Fibroblast of skin of back (primary cell): ENCODE measurements at places on chromosomes 12 and 14.
A peak's percentile ranks its signal among the peaks of the same experiment; 100 is the strongest.

DNA sequence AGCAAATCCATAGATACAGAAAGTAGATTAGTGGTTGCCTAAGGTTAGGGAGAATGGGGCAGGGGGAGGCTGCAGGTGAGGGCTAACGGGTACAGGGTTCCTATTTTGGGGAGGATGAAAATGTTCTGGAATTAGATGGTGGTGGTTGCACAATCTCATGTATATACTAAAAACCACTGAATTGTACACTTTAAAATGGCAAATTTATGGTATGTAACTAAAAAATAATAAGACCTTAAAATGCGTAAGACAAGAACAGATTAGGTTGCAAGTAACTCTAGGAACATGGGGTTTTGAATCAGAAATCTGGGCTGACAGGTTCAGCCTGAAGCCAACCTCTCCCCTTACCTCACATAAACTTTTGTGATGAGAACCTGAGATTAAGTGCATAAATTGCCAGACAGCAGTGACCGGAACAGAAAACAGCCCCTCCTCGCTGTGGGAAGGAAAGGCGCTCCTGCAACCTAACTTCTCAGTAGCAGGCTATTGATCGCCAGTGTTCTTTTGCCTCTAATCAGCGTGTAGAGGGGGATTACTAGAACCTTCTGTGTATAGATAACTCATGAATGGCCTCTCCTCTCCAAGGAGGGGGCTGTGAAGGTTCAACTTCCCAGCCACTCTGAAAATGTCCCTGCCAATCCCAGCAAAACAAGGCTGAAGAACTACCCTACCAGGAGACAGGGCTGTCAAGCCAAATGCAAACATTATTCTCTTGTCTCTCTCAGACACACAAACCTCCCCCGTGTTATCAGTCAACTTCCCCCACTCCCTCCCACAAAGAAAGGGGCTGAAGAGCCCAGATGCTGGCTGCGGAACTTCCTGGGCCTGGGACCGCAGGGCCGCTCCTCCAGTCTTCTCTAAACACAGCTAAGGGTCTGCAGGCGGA is 1.9 kb downstream of the SSH1 start:
- DNase-seq = peak; percentile 45

GRCh38 chr14:58571769-58572472 is 65.8 kb upstream of the DACT1 start:
- DNase-seq = peak; percentile 71

DNA sequence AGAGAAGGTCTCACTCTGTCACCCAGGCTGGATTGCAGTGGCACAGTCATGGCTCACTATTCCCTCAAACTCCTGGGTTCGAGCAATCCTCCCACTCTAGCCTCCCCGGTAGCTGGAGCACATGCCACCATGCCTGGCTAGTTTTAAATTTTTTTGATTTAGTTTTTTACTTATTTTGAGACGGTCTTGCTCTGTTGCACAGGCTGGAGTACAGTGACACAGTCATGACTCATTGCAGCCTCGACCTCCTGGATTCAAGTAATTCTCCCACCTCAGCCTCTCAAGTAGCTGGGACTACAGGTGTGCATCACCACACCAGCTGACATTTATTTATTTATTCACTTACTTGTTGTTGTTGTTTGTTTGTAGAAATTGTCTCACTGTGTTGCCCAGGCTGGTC is 22.2 kb upstream of the DIP2B start:
- DNase-seq = no peak

DNA sequence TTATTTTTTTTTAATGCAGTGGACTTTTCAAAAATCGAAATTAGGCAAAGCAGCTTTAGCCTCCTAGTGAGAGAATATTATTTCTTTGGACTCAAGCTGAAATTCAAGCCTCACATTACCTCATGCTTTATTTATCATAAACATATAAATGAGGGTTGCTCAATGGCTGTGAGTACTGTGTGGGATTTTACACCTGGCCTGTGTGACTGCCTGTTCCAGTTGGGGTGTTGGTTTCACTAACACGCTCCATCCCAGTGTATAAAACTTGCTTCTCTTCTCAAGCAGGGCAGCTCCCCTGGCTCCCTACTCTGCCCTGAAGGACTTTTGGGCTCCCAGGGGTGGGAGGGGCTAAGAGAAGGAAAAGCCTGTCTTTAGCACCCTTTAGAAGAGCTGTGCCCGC is 15.0 kb downstream of the ANKLE2 start:
- no peak for DNase-seq

GRCh38 chr14:50766338-50766886 is 64.5 kb downstream of the NIN start:
- DNase-seq = peak; percentile 69

GRCh38 chr12:45570501-45570900 is 159.0 kb upstream of the ARID2 start:
- DNase-seq = no peak

GRCh38 chr12:94091624-94092023 is 56.8 kb upstream of the PLXNC1 start:
- no peak for DNase-seq

DNA sequence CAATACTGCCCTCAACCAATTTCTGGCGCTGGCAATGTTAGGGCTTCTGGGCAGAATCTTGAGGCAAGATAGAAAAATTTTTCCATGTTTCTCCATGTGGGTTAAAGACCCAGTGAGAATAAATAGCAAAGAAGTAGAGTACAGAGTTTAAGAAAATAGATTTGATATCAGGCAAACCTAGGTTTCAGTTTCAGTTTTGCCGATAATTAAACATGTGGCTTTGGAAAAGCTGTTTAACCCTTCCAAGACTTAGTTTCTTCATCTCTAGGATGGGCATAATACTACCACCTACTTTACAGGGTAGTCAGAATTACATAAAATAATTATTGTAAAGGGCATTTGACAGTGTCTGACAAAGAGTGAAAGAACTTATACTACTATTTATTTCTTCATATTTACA is 360.4 kb downstream of the PCNX1 start:
- DNase-seq = no peak

DNA sequence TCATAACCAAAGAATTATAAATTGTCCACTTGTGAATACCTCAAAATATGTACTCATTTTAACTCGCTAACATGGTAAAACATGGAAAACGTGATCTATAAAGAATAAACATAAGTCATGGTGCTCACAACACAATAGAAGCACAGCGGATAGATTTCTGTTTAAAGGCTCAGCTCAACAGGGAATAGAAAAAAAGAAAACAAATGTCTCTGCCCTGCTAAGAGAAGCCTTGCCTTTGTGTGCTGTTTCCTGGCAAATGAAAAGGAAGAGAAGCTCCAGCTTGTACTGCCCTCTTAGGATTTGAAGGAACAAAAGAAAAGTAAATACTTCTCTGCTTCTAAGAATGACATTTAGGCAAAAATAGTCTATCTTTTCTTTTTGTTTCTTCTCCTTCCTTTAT is 121.0 kb upstream of the KRR1 start:
- DNase-seq = peak; percentile 17

DNA sequence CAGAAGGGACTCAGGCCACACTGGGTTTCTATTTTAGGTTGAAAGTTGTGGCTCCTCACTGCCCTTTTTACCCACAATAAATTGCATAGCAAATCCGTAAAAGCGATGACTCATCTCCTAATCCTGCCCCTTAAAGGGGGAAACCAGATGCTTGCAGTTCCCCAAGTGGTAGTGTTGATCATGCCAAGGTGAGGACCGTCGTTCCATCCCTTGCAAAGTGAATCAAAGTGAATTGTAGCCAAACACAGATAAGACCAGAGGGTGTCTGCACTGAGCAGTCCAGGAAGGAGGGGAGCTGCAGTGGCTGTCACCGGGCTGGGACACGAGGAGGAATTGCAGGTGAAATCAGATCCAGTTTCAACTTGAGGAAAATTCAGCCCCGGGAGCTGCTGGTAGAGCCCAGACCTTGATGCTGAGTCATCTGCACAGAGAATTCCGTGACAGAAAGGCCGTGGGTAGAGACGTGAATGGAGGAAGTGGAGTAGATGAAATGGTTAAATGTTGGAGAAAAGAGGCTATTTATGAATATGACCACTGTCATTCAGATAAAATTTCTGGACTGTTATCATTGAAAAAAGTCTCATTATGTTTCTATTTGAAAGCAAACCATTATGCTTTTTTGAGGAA is 44.2 kb upstream of the MMP17 start:
- DNase-seq = peak; percentile 89

DNA sequence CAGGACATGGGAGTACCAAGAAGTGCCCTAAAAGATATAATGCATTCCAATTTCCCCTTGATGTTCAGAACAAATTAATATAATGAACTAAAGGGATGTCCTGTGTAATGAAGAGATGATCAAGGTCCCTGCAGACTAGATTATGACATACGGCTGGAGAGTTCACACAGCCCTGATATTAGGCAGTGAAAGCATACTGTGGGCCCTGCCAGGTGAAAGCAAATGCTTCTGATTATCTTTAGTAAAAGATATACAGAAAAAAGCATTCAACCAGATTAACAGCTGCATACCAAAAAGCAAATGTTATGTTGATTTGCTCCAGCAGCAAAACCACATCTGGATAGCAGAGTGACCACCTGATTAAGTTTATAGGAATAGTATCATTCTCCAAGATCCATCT is 12.1 kb downstream of the HIGD1C start:
- no peak for DNase-seq

GRCh38 chr12:52082026-52082668 is 2.6 kb downstream of the SMIM41 start:
- DNase-seq = peak; percentile 12

DNA sequence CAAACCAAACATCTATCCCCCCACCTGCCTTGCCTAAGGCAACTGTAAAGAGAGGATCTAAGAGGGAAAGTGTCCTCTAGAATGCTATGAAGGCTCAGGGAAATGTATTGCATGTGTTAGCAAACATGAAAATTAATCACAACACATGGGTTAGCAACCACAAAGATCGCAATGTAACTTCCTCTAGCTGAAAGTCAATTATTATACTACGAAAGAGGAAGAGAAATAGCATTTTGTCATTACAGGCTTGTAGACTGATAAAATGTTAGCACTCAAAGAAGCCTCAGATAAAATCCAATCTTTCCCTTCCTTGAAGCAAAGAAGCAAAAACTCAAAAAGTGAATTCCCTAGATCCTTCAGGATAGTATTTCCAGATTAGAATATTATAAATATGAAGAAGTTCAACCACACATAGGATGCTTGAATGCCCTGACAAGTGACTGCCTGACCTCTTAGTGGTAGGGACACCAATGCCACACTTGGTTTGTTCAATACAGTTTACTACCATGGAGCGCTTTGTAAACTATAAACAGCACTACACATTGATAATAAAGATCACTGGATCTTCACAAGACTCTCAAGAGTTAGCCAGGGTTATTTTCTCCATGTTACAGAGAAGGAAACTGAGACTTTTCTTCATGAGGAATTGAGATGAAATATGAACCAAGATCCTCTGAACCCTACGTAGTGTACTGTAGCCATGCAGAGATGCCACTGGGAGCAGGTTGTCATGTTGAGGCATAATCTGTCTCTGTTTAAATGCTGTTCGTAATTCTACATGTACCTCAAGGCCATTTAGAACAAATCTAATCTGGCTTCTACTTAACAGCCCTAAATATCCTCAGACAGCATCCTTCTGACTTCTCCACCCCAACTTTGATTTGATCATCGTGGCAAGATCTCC is 100.7 kb downstream of the ITPR2 start:
- DNase-seq = no peak

GRCh38 chr14:52678591-52678990 is 16.8 kb downstream of the ERO1A start:
- no peak for DNase-seq

DNA sequence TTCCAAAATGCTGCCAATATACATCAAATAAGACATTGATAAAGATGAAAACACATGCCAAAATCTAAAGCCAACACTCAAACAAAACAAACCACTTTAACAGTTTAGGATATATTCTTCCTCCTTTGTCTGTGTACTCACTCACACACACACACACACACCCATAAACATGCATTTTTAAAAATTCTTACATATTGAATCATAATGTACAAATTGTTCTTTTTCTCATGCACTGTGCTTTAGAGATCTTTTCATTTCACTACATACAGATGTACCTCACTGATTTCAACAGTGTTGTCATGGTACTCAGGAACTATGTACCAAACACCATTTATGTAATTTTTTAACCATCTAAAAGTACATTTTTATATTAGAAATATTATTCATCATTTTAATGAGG is 9.5 kb upstream of the RERG start:
- DNase-seq = no peak

- peak; percentile 23 for DNase-seq
These were observed 8.9 kb downstream of the GTF2A1 start for GRCh38 chr14:81211844-81212243.

DNA sequence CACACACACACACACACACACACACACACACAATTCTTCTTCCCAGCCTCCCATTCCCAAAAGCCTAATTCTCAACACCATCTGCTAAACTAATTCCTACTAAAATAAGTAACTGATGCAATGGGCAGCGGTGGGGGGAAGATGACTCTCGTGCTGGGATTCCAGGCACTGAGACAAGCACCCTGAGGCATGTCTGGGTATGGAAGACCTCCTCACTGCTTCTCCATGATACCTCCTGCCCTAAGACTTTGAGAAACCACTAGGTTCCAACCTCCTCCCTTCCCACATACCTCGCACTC is 789 bp upstream of the VWF start:
- no peak for DNase-seq

DNA sequence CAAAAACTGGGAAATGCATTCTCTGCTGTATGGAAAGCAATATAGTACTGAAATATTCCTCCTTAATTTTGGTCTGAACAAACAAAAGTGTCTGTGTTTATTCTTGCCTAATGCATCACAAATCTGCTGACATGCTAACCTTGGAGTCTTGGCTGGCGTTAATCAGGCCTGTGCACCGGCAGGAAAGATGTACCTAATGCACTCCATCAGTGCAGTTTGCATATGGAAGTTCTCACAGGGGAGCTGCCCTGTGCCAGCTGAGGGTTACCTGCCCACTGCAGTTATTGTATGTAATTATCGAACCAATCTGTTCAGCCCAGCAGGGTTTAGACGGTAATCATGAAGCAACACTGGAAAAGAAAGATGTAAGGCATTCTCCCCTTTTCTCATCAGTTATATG is 76.9 kb downstream of the VRK1 start:
- DNase-seq = no peak

GRCh38 chr14:63910583-63911363 is 58.0 kb downstream of the SYNE2 start:
- peak; percentile 28 for DNase-seq

DNA sequence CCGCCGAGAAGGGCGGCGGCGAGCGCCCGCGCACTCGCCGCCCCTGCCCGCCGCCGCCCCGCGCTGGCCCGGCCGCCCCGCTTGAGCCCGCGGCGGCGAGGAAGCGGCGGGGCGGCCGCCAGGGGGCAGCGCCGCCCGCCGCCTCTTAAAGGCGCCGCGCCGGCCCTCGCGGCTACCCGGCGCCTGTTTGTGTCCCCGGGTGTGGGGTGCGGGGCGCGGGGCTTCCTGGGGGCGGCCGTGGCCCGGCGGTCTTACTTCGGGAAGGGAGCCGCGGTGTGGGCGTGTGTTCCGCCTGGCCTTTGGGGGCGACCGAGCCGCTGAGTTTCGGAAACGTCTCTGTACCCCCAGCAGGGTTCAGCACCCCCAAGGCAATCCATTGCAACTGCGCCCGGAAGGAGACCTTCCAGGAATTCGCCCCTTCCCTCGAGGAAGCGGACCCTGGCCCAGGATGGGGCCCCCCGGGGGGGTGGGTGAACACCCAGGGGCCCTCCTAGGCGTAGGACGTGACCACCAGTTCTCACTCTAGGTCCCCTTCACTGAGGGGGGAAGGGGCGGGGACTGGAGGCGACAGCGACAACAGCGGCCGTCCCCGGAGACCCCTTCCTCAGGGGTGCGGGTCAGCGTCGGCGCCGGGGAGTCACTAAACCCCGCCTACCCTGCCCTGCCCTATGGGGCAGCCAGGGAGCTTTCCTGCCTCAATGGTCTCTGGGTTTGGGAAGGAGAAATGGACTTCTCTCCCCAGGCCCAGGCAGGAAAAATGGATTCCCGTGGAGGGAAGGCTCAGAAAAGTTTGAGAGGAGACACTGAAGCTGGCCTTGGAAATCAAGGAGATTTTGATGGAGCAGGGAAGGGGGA is at the start of gene ITPK1:
TSS of gene ITPK1 (minus strand) at position 105 of the 855 bp plus-strand sequence. CDS start 762 bp downstream, outside the sequence.
- DNase-seq = peak; percentile 68
